ENCODE measurements at places on chromosomes 3 and 15.

DNA sequence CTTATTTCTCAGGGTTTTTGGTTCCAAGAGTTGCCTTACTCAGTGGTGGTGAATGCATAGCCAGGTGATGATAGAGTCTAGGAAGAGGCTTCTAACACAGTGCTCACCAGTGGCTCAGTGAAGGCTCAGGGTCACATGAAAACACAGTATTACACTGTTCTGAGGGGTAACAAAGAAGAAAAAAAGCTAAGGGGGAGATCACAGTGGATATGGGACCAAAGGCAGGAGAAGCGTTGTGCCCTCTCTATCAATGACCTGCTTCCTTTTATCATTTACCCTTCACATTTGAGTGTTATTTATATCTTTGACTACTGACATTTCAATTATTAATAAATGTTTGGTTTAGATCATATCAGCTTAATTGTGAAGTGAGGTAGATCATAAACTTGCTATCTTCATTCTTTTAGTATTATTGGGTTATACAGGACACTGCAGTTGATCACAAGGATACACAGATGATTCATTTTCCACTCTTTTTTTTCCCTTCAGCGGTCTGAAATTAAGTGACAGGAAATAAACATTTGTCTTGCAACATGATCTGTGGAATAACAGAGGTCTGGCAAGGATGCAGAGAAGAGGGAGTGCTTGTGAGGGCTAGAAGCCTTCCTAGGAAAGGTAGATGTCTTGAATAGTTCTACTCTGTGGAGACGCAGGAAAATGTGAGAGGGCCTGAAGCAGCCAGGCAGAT lies 171.7 kb downstream of the C3orf38 start:
- DNase-seq = no peak

- no peak for DNase-seq
Observed at GRCh38 chr15:25811481-25811906, 51.6 kb downstream of the ATP10A start.

- no peak for DNase-seq
Observed at GRCh38 chr15:49863431-49864224, 242.8 kb downstream of the DTWD1 start.

DNA sequence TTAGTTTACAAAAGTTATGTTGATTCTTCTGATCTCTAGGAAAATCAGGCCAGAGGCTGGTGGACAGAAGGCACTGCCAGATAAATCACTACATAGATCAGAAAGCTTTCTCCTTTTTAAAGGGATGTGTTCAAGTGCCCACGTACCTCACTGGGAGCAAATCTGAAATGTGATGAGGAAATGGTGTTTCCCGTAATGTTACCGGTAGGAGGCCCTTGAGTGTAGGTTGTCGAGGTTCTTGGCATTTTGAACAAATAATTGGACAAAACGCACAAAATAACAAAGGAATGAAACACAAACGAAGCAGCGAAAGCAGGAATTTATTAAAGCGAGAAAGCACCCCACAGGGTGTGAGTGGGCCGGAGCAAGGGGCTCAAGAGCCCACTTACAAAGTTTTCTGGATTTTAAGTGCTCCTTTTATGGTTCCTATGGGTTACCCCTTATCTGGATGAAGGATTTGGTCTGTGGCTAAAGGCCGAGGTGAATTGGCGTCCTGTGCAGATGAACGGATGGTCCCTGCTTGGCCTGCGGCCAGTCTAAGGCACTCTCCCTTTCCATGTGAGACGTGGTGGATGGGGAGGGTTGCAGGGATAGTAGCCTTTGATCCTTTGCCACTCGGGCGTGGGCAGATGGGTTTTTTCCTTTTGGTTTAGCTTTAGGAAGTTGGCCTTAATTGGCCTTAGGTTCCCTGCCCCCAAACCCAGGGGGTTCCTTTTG lies 1.0 kb downstream of the SNX1 start:
- DNase-seq = no peak

DNA sequence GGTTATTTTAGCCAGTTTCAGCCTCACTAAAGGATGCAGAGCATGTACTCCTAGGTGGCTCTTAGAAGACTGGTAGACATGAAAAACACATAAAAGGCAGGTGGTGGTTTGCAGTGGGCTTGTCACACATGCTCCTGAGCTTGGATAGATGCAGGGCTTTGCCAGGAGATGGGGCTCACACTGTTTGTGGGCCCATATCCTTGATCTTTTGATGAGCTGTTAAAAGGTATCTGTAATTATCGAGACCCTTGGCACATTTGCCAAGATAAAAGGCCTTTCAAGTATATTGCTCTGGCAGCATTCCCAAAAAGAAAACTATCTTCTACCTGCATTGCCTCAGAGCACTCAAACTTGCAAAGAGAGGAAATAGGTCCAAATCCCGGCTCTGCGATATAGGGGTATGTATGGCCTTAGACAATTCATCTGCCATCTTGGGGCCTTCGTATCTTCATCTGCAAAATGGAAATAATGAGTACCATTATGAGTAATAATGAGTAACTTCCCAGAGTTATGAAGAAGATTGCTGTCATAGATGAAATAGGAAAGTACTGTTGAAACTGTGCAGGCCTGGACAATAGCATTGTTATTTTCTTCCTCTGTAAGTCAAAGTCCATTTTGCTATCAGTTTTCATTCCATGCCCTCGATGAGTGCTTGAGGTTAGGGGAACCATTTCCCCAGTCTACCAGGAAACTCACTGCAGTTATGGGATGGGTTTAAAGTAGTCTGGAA lies 172.7 kb downstream of the SYNPR start:
- no peak for DNase-seq

DNA sequence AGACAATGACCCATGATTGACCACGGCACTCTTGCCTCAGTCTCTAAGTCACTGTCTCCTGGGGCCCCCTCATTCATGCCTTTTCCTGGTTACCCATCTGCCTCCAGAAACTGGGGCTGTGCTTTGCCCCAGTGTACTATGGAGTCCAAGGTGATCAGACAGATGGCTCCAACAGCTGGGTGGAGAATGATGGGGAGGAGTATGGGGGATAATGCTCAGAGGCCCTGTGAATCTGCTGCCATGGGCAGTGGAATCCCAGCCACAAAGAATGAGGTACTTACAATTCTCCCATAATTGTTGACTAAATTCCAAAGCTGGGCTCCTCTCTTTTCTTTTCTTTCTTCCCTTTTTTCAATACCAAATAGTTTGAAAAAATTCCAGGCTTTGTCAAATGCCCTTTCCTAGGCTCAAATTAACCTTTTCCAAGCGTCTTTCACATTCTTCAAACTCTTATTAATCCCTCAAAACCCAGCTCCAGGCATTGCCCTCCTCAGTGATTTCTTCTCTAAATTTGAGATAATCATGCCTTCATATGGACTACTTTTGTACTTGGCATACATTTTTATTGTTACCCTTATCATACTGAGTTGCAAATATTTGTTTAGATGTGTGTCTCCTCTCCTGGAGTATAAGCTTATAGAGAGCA lies 148.5 kb upstream of the ICE2 start:
- DNase-seq = no peak

DNA sequence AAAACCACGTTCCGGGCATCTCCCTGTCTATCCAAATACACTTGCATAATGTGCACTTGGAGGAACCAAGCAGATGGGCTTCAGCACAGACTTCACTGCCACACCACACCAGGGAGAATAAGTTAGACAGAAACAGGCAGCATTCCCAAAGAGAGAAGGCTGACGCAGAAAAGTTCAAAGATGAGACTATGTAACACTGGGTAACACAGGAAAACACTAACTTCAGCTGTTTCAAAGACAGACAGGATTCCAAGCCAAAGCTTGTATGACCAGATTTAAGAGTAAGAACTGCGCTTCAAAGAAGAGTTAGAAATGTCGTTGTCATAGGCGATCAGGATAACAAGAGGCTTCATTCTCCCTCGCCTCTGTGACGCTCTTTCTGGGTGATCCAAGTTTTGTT lies 19.9 kb downstream of the SLC51A start:
- no peak for DNase-seq

- DNase-seq = no peak
Observed at GRCh38 chr15:88905576-88905975, 7.6 kb downstream of the MFGE8 start.

DNA sequence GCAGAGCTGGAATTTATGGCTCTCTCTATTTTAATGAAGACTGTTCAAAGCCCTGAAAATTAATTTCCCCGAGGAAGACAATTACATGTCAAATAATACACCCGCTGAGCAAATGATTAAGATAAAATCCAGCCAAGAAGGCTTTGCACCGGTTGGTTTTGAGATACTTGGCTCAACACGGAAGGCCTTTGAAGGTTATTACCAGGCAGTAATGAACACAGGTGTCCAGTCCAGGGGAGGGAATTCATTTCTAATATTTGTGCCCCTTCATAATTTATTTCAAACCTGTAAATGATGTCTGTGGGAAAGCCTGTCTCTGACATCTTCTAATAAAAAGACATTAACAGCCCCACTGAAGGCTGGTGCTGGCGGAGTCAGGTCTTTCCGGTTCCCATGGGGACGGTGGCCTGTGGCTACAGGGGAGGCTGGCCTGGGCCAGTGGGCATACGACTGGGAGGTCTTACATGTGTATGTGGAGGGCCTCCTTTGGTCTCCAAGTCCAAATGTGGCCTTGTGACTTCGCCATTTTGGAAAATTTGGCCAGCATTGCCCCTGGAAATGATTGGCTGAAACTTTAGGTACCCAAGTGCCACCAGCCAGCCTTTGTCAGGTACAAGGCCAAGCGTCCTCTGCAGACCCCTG lies 49.9 kb upstream of the IQSEC1 start:
- no peak for DNase-seq

- DNase-seq = no peak
Observed at GRCh38 chr3:125032100-125032643, 23.6 kb downstream of the HEG1 start.

- DNase-seq = no peak
Observed at GRCh38 chr3:44012160-44012899, 229.4 kb upstream of the TOPAZ1 start.

Measured in T follicular helper cell (primary cell).